GOT3 (cell line): ENCODE measurements at places on chromosomes 2 and 18.

GRCh38 chr18:25701821-25702220, 349.9 kb upstream of the ZNF521 start:
- DNase-seq: no peak

- no peak for DNase-seq
Measured at GRCh38 chr2:174752403-174753037, 11.8 kb downstream of the CHRNA1 start.

- DNase-seq: no peak
Measured at GRCh38 chr2:223936862-223937326, 8.2 kb downstream of the WDFY1 start.

DNA sequence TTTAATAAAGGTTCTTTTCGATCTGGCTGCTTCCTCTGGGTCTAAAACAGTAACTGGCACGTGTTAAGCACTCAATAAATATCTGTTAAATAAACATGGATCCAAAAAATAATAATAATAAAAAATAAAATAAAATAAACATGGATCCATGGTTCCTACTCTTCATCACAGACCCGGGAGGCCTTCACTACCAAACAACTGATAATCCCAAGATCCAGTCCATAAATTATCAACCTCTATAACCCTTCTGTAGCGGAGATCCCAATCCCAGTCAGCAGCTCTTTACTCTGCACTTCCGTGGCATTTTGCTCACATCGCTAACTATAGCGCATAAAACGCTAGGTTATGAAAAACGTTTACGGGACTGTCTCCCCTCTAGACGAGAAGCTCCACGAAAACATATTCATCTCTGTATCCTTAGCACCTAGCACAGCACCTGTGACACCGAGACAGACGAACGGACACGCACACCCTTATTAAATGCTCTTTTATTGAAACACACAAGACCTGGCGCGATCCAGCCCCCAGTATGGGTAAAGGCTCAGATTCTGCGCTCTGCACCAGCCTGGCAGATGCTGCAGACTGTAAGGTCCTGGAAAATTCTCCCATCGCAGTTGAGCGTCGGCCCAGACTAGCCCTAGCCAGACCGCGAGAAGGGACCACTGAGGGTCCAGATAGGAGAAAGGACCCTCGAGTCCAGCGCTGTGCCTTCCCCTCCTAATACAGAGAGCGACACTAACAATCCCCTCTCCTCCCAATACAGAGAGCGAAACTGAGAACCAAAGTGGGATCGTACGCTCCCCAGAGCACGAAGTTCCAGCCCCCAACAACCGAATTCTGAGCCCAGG, 770 bp downstream of the NBAS start:
- no peak for DNase-seq

GRCh38 chr2:41791523-41791922, 256.3 kb upstream of the PKDCC start:
- no peak for DNase-seq

GRCh38 chr18:9866627-9867026, 19.1 kb upstream of the TXNDC2 start:
- no peak for DNase-seq

DNA sequence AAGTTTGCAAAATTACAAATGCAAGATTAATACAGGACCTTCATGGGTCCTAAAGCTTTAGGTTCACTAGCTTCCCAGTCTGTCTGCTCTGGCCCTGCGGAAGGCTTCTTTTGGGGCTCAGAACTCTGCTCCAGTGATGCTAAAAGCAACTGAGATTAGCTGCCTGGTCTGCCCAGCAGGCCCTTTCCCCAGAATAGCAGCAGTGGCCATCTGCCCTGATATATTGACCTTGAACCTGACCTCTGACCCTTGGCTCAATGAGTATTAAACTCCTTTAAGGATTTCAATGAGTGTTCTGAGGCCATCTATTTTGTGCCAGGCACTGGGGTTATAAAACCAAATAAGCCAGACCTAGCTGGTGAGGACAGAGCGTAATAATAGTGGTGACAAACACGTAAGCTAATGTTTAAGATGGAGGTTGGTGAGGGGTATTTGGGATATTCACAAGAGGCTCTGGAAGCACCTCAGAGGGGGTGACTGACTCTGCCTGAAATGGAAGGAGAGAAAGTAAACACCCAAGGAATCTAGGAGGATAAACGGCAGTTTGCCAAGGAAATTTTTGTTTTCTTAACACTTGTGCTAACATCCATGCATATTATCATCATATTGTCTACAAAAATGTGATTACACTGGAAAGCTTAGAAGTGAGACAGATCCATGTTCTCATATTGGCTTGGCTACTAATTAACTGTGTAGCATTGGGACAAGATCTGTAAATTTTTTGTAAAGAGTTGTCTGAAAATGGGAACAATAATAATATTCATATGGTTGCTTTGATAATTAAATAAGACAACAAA, 50.4 kb upstream of the LCLAT1 start:
- no peak for DNase-seq

- DNase-seq: no peak
Measured at GRCh38 chr2:197209742-197210408, 100.7 kb downstream of the ANKRD44 start.

DNA sequence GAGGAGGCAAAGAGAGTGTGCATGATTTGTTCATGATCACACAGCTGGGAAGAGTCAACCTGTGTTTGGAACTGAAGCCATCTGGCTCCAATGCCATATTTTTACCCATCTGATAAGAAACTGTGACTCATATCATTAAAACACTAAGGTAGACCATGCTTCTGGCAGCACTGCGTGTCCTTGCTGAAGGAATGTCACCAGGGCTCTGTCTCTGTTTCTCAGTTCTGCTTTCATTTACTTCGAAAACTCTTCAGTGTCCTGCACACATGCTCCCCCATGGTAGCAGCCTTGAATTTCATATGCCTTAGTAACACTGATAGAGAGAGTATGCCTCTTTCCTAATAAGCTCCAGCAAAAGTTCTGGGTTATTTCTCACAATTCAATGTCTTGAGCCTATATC, 830.4 kb downstream of the DCDC2C start:
- no peak for DNase-seq

- DNase-seq: no peak
Measured at GRCh38 chr2:171171808-171172207, 11.1 kb upstream of the TLK1 start.

DNA sequence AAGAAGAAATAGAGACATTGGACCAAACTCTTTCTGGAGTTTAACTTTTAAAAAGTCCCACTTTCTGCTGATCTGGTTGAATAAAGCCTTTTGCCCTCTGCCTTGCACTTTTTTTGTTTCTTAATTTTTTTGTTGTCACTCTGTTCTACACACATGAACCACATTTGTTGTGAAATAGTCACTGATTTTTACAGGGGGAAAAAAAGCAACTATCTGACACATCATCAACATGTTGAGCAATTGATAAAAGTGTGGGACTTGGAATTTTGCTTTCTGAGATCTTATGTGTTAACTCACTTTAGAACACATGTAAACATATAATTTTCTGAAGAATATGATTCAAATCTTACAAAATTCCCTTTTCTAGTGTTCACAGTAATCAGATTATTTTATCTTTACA, 414.8 kb upstream of the FIGN start:
- DNase-seq: no peak

GRCh38 chr2:40450066-40450795, 1.7 kb downstream of the SLC8A1 start:
- DNase-seq: no peak

- no peak for DNase-seq
Measured at GRCh38 chr2:69340101-69340775, 46.8 kb downstream of the GFPT1 start.

GRCh38 chr2:15517793-15518192, 43.3 kb downstream of the NBAS start:
- DNase-seq: no peak

DNA sequence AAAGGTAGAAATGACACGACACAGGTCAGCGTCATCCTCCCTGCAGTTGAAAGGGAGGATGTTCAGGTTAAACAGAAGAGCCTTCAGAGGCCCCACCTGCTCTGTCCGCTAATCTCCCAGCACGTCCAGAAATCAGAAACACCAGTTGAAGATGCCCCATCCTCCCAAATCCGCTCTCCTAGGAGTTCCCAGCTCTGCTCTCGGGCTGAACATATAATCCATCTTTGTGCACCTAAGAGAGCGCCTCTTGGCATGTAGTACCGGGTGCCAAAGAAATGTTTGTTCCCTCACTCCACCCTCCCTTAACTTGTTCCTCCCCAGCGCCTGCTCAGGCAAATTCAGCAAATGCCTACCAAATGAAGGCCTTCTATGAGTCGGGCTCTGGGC, 145.2 kb upstream of the SMAD2 start:
- no peak for DNase-seq

DNA sequence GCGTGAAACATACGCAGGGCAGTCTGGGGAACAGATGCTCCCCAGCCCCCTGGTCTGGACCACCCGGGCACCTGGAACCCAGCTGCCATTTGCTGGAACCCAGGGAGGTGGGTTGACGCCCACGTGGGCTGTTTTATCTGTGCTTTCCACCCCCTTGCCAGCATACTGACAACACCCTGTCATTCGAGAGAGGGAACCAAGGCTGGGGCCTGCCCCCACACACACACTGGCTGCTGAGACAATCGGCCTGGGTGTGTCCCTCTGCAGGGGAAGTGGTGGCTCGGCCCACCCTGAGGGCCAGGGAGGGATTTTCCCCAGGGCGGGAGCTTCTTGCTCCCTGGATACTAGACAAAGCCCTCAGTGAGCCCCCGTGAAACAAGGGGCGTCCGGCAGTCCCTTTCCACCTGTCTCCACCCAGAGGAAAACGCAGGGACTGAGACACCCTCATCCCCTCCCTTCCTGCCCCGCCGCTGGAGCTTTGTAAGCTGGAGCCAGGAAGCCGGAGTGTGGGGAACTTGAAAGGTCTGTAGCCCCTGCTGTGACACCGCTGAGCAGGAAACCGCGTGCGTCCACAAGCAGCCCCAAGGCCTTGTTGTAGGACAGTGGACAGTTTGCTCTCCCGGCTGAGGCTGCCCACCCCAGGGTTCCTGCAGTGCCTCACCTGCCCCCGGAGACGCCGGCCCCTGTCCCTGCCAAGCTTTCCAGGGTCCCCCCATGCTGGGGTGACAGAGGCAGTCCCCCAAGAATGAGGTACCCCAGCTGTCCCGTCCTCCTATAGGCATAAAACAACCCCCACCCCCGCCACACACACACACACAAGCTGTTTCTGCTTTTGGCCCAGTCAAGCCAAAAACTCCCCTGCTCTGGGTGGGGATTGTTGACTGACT, 14.1 kb upstream of the KLF11 start:
- DNase-seq: no peak

DNA sequence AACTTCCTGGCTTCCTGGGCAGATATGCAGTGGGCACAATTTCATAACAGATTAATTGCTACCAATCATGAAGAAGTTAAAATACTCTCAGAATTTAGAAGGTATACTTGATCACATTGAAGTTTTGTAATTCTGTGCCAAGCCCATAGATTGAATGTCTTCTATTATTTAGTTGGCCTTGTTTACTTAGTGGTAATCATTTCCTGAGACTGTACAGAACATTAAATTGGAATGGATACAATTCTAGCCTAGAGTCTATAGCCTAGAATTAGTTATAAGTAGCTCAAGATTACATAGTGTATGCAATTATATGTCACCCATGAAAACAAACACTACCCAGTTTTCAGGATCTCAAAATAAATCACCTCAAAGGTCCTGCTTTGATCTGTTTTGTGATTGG, 615.8 kb downstream of the XIRP2 start:
- no peak for DNase-seq

- no peak for DNase-seq
Measured at GRCh38 chr2:183519371-183520056, 395.3 kb downstream of the NUP35 start.

DNA sequence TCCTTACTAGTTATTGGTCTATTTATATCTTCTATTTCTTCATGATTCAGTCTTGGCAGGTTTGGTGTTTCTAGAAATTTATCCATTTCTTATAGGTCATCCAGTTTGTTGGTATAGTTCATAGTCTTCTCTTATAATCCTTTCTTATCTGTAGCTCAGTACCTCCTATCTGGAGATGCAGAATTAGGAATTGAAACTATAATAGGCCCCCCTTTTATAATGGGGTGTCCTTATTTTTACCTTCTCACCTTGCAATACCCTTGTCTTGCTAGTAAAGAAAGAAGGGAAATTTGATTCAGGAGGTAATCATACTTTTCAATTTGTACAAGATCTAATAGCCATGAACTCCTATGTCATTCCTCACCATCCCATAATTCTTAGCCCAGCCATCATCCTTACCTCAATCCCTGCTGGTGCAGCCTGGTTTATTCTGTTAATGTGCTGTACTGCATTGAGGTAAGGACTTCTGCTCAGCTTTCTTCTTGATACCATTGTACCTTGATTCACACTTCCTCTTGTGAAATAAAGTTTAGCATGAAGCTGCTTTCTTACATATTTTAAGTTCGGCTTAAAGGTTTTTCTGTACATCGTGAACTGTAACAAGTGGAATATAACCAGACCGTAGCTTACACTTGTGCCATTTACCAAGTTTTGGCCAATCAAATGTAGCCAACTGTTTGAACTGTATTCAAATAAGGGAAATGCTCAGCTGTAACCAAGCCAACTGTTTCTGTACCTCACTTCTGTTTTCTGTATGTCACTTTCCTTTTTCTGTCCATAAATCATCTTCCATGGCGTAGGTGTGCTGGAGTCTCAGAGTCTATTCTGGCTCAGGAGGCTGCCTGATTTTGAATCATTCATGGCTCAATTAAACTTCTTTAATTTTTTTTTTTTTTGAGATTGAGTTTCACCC, 40.1 kb upstream of the PTH2R start:
- no peak for DNase-seq

DNA sequence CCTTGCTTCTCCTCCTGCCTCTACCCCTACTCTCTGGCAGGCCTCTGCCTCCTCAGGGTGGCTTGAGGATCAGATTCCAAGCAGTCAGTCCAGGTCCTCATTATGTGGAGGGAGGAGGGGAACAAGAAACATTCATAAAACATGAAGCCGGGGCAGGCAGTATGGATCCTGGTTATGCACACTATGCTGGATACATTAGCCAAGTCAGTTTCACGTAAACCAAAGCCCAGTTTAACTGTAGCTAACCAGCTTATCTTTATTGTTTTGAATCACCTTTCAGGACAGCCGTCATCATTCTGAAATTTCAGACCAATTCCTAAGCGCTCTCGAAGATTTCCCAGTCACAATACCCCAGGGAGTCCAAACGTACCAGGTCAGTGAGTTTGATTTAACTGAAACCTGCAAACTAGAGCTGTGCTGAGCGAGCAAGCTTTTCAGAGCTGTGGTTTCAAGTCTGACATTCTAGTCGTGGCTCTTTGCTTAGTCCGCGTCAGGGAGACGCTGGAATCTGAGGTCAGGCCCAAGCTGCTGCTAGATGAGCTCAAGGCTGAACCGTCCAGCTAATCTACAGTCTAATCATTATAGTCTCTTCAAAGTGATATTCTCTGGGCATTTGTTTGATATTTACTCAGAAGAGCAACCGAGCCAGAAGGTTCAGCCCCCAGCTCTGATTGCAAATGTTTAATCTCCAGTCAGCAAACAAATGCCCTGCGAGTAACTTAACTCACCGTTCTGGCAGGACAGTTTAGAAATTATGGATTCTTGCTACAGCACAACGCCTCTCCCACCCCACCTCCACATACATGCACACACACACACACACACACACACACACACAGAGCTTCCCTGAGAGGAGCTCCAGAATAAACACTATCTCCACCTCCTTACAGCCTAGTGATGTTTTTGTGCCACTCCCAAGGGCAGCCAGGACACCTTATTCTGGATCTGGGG, 63.8 kb upstream of the BZW1 start:
- no peak for DNase-seq
